SK-MEL-5 (cell line): ENCODE measurements at places on chromosomes 2 and 18.

GRCh38 chr2:191009541-191010374, 4.2 kb downstream of the STAT1 start:
- no peak for DNase-seq

DNA sequence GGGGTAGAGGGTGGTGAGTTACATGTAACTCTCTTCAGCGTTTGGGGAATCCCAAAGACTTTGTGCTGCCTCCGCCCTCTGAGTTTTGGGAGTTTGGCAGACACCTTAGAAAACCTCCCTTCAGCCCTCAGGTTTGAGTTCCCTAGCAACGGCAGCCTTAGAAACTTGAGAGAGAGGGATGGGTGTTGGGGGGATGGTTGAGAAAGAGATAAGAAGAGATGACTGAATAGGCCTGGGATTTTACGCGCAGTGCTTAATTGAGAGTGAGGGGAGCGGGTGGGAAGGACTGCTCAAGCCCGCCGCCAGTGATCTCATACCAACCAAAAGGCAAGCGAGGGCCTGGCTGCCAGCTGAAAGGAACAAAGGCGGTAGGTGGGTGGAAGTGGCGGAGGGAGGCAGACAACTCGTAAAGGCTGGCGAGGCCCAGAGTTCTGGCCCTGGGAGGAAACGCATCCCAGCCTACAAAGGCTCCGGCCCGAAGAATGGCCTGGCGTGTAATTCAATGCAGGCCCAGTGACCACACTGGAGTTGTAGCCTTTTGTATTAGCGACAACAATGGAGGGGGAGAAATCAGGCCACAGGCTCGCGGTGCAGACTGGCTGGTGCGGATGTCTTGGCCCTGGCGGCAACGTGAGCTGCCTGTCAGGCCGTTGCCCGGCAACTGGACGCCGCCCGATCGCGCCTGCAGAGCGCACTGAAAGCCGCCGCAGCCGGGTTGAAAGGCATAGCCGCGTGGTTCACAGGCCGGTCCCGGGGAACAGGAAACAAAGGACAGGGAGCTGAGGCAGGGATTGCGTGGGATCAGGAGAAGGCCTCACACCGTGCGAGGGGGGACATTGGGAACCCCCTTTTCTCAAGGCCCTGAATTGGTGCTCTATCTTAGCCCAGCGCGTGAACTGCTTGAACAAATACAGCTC, 39.9 kb upstream of the DARS1 start:
- no peak for DNase-seq

DNA sequence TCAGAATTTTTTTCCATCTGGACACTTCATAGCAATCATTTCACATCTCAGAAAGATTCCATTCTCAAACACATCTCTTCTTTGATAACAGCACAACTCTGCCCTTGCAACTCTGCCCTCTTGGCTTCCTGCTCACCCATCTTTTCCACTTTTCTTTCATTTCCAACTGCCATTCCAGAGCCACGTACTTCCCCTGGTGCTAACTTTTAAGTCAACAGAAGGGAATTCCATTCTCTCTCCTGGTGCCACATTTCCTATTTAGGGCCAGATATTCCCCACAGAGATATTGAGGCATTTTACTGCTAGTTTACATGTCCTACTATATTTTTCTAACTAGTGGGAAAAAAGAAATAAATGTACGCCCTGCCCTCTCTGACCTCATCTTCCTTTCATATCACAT, 590.2 kb downstream of the ARHGAP15 start:
- no peak for DNase-seq

DNA sequence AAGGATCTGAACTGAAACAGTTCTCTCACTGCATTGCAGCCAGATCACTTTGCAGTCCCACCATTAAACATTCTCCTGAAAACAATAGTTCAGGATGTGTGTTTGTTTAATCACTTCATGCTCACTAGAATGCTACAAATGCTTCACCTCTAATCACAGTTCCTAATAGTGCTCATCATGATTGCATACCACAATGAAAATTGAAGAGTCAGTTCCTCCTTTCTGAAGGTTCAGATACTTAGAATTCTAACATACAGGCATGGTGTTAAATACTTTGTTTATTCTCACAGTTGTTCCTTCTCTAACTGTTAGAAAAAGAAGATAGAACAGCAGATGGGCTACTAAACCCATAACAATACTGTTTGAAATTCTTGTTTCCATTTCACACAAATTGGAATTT, 622.3 kb upstream of the ACVR2A start:
- no peak for DNase-seq

- DNase-seq, result no peak
These were observed 17.7 kb downstream of the RPIA start for GRCh38 chr2:88709181-88709631.

GRCh38 chr2:66696886-66697285, 262.0 kb downstream of the MEIS1 start:
- no peak for DNase-seq

GRCh38 chr2:221716426-221717303, 144.6 kb upstream of the EPHA4 start:
- DNase-seq, result no peak

GRCh38 chr2:240245184-240245583, 104.7 kb upstream of the OTOS start:
- no peak for DNase-seq

GRCh38 chr2:183149489-183149888, 25.2 kb downstream of the NUP35 start:
- DNase-seq, result no peak

DNA sequence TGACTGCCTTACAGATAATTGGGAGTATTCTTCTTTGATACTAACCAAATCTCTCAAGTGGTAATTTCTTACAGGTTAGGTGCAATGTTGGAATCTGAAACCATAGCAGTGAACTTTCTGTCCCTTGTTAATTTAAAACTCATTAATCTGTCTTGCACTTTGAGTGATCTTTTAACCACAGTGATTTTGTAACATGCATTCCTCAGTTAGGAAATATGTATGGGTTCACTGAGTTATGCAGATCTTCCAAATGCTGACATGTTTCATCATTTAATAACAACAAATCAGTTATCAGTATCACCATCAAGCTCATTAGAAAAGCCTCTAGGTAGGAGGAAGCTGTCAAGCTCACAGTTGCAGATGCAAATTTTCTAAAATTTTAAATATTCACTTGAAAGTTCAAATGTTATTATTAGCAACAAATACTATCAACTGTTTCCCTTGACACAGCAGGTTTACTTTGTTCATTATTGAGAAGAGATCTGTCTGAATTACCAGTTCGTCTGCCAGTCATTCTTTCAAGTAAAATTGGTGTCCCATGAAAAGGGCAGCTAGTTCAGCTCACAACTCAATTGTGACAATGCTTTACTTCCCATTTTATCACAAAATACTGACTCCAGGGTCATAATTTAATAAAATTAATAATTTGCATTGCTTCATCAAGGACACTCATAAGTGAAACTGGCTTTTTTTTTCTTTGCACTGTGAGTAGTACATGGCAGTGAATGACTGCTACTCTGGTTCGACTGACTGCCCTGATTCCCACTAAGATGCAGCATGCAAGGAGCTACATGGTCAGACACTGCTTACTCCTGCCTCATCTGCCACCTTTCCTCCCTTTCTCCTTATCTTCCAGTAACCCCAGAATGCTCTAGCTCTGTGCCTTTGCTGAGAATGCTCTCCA, 31.6 kb downstream of the SUCLG1 start:
- DNase-seq, result no peak

GRCh38 chr2:240995041-240996021, 3.1 kb upstream of the SNED1 start:
- DNase-seq, result no peak

DNA sequence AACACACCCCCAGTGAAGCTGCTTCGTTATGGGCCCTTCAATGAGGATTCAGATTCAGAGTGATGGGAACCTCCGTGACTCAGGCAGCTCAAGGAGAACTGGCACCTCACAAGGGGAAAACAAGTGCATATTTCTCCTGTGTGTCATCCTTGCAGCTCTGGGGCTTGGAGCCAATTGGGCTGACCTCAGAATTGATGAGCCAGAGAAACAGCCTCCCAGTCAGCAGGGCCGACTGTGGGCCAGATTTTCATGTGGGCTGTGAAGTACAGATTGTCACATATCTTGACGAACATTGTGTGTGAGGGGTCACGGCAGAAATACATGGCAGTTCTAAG, 189.6 kb upstream of the SP5 start:
- peak; percentile 4 for DNase-seq

DNA sequence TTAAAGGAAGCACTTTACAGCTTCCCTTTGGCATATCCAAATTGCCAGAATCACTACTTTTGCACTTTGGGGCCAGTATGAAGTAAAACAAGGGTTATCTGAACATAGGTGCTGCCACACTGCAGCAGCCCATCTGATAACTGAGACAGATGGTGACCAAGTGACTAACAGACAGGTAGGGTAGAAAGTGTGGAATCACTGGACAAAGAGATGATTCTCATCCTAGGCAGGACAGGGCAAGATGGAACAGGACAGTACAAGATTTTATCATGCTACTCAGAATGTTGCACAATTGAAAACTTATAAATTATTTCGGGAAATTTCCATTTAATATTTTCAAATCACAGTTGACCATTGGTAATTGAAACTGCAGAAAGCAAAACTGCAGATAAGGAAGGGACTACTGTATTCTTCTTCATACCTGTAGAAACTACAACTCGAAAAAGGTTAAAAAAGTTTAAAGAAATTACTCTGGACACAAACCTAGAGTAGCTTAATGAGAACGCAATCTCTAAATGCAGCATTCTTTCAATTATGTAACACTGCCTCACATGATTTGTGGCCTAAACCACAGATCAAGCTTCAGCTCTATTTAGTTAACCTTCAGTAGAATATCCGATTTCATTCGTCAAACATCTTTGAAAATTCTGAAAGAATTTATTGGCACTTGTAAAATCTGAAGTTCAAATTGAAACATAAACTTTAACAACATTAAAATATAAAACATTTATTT, 31.4 kb downstream of the HEATR5B start:
- peak; percentile 32 for DNase-seq

DNA sequence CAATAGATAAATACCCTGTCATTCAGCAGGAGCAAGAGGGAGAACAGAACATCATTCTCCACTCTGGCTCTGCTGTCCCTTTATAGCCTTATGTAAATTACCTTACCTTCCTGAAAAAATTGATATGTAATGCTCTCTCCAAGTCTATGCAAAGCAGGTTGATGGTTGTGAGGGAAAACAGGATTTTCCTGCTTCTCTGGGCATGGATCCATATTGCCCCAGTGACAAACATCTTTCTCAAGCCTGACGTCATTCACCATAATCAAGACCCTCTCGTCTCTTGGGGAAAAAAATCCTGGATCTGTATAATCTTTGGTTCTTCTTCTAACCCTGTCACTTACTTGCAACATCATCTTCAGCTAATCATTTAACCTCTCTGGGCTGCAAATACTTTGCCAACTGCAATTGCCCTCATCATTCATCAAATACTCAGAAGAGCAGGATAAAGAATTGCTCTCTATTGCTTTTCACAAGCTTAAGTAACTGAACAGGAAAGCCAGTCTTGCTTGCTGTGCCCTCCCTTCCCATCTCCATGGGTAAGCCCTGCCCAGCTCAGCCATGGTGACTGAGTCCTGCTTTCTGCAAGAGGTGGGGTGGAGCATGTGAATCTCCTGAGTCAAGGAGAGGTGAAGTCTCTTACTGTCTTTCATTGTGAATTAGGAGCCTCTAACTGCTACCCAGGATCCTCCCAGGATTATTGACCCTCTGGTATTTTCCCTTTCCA, 123.7 kb upstream of the KLF7 start:
- DNase-seq, result no peak

DNA sequence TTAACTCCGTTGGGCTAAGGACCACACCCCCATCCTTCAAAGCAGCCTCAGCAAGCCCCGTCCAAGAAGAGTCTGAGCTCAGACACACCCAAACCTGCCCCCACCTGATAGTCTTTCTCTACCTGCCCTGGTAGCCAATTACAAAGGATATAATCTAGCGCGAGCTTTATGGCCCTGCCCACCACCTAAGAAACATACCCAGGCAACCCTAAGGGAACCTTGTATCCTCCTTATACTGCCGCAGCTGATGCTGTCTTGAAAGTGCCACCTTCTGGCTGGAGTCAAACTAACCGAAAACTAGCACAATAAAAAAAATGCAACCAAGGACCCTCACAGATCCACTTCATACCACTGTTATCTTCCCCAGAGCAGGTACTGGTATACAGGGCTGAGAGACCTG, 628.3 kb upstream of the REG3G start:
- no peak for DNase-seq

DNA sequence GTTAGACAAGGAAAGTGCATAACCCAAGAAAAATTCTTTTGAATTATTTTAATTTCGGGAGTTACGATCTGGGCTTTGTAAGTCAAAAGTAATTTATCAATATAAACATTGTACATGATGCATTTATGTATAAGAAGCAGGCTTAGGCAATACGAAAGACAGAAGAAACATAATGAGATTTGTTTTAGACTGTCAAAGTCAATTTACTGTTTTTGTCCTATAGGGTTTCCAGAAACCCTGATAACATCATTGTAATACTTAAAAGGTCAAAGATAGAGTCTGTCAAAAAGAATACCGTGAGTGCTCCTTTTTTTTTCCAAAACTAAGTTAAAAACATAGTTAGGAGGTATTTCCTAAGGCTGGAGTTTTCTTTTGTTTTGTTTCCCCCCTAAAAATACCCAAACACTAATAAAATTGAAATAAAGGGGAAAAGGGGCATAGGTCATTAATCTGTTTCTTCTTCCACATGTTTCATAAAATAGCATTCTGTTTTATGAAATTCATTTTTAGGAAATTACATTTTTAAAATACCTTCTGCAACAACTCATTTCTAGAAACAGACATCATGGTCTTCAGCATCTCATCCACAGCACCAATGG, 16.1 kb downstream of the C1D start:
- DNase-seq, result no peak

DNA sequence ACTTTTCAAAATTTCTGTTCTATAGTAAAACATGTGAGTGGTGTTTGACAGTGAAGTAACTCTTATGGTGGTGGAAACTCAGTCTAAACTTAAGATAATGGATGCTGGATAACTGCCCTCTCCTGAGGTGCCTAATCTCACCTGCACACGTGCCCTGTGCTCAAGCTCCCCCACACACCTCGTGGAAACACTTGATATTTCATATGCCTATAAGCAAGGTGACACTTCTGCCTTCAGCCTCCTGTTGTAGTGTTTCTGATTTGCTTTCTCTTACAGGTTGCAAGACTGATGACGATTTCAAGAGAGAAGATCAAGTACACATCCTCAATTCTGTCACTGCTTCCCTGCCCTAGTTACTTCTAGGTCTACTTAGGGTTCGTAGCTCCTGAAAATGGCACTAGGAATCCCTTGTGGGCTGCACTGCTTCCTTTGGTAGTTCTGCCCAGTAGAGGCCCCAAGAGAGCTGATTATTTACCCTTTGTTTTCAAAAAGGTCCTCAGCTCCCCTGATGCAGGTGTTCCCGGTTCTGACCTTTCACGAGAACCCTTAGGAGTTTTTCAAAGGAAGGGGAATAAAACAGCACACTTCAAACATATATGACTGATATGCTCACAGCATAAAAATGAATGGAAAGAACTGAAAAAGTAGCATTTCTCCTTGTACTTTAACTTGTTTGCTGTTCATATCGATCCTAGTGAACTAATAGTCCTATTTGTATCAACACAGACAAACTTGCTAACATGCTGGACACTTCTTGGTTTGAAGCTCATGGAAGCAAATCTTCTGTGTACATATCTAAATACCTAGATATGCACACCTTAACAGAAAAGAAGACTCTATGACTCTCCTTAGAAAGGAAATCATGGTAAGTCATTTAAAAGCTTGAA, 6.7 kb downstream of the CAVIN2 start:
- no peak for DNase-seq
